ENCODE measurements at places on chromosomes 3 and 15.

- DNase-seq: peak; percentile 53
Observed at GRCh38 chr3:159844801-159845261, 143.8 kb upstream of the IL12A start.

DNA sequence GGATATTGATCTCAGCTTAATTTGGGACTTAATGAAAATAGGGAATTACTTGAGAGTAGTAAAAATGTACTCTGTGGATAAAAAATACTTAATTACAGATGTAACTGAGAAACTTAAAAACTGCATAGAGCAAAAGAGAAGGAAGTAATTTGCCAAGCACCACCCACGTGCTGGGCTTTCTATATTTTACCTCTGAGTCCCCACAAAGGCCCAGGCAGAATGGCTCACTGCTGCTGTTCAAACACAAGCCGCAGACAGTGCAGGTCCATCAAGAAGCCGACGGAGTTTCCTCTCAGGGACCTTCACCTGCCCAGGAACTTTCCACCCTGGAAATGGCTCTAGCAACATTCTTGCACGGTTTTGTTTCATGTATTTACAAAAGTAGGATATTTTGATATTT is 77.2 kb upstream of the TRPM1 start:
- DNase-seq: no peak

DNA sequence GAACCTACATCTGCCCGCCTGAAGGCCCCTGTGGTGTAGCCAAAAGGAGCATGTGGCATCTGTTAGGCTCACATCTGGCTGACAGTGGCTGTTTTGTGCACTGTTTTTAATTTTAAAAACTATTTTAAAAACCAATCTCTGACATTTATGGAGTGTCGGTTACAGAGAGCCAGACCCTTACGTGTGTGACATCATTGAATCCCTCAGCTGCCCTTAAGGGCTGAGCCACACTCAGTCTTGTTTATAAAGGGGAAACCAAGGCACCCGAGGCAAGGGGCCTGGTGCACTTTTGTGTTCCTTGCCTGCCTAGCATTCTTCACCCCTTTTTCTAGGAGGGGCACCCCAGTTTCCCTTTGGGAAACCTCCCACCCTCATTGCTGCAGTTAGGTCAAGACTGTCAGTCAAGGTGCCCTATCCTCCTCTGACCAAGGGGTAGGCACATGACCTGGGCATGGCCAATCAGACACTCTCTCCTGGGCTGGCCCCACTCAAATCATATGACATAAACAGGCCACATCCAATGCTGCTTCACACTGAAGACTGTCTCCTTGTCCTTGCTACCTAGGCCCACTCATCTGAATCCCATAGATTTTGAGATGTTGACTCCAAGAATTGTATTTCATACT is 105.3 kb downstream of the LSM3 start:
- no peak for DNase-seq

DNA sequence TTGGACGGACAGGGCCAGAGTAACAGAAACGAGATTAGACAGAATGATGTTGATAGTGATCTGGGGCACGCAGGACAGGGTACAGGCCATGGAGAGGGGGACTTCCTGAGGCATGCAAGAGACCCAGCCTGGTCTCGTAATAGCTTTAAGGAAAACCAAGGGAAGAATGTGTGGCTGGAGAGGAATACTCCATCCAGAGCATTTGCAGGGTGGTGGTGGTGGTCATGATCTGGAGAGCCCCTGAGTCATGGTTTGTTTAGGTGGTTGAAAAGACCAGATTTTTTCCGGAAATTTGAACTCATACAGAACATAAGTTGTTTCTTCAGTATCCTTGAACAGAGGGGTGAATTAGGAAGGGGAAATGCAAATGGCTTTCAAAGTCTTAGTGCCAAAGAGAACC is 138.5 kb downstream of the DUT start:
- no peak for DNase-seq

DNA sequence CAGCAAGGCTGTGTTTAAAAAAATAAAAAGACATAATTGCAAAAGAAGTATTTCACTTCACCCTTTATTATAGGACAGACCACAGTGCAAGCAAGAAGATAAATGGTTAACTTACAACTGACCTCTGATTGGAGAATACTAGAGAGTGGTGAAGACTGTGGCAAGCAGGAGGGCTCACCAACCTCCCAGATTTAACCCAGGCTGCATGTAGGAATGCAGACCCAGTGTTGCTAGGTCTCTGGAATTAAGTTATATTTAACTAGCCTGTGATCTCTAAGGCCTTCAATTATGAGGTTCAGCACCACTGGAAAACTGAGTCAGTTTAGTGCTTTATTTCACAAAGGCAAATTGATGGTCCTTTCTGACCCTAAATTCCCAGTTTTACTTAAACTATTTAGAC is 436.6 kb downstream of the LPP start:
- no peak for DNase-seq

DNA sequence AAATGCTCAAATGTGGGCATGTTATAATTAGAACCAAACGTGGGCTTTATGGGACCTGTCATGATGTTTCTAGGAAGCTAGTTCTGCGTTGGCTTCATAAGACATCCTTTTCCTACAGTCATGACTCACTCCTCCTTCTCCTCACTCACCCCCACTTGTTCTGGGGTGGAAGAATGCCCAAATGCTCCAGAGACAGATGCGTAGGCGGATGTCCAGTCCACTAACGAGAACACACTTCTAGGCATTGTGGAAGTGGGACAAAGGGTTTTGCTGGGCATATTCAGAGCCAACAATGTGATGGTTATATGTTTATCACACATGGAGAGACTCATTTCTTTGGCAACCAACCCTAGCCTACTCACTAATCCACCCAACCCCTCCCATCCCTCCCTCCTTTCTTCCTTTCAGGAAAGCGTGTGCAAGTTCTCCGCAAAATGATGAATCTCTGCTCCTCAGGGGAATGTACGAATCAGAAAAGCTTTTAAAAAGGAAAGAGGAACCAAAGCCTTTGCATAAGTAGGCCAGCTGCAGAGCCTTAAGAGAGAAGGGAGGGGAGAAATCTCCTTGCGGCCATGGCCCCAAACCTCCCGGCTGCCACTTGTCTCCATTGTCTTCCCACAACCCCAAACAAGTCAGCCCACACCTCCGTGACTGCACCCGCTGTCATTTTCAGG is 123.0 kb upstream of the SPRED1 start:
- no peak for DNase-seq

Data from cerebellum (tissue), 4 donors.